Fibroblast of villous mesenchyme (primary cell): ENCODE measurements at places on chromosomes 11 and 22.
A peak's percentile ranks its signal among the peaks of the same experiment; 100 is the strongest.

DNA sequence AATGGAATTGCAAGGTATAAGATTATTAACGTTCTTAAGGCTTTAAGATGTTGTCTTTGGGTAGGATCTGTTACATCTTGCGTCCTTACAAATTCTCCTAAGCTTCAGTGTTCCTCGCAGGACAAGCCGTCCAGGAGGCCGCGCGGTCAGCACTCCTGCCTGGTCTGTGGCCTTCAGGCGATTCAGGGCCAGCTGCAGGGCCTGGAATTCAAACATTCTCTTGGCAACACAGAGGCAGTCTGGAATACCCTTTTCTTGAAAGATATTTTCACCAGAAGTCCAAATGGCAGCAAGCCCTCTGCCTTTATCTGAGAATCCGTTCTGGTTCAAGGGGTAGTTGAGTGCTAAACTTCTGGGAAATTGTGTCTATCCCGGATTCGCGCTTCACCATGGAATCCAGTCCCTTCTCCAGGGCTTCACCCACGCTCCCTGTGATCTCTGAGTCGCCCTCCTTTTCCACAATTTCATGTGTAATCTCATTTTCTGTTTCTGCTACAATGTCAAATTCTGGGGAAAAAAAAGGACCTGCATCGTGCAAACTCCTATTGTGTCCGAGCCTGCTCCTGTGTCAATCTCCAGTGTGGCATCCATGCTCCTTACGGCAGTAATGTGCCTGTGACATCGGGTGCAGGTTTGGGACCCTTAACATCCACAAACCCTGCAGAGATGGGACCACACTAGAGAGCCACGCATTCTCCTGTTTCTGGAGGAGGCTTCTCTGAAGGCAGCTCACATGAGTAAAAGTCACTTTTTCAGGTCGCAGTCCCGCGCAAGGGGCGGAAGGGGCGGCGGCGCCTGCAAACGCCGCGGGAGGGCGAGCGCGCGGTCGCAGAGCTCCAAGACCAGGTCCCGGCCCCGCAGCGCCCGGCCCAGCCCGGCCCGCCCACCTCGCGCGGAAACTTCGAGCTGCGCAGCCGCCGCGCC lies 25.4 kb upstream of the SORL1 start:
- no peak for DNase-seq

DNA sequence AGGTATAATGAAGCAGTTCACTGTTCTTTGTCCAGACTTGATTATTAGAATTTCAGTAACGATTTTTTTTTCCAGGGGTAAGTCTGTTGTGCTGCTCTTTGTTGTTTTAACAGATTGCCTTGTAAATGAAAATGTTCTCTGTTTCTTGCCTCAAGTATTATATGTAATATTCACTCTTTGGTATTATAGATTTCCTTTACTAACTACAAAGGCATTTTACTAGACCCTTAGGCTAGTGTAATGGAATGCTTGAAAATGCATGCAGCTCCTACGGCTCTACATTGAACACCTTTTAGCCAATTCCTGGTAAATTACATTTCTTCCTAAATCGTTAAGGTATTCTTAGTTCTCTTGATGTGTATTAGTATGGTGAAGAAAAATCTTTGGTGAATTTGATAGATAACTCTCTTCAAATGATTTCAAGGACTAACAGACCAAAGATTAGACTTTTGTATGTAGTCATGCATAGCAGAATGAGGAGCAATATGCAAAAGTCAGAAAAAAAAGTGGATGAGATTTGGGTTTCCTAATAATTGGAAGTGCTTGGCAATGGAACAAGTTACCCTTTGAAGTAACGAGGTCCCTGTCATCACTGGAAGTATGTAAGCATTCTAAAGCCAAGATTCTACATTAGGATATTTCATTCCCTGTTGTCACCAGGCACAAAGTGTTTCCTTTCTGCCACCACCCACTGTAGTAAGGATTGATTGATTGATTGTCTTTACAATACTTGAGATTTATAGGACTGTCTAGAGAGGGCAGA lies 113.1 kb downstream of the DBX1 start:
- DNase-seq: no peak

DNA sequence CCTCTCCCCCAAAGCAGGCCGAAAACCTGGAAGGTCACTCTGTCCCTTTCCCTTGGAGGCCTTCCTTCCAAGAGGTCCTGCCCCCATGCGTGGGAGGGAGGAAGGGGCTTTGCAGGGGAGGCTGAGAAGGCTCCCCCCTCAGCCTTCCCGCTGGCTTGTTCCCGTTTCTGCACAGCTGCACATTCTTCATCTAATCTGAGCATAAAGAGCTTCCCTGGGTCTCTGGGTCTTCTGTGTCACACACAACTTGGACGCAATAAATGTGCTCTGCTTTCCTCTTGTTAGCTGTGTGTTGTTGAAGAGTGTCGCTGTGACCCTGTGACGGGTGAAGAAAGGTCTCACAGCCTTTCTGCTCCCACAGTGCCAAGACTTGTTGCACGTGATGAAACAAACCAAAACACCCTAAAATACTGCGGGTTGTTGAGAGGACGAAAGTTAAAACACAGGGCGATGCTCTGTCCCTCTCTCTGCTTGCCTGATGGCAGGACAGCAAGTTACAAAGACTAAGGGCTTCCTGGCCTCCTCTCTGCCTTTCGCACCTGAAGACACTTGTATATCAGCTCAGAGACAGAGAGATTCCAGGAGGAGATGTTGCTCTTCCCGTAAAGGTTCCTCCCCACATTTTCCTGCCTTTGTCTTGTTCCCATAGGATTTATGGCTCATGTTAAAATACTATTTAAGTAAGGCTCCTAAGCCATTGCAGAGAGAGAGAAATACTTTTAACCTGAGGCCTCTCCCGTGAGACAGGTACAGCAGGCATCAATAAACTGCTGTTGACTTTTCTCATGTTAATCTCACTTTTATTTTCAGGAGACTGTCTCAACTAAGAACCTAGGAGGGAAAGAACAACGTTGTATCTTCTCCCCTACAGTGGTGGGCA lies 15.4 kb upstream of the IFITM3 start:
- DNase-seq: peak; percentile 76

- DNase-seq: no peak
Measured at GRCh38 chr11:40129266-40129665, 1330.2 kb downstream of the LRRC4C start.

GRCh38 chr11:103222806-103223205 lies 113.6 kb downstream of the DYNC2H1 start:
- DNase-seq: no peak

DNA sequence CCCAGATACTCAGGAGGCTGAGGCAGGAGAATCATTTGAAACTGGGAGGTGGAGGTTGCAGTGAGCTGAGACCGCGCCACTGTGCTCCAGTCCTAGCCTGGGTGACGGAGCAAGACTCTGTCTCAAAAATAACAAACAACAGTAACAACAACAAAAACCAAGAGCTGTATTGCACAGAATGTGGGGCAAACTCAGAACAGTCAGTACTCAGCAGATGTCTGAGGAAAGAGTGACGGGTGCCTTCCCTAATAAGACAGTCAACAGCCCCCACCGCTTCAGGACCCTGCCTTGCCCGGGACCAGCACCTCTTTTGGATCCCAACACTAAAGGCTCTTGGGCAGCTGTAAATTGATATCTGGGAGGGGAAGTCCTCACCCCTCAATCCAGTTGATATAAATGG lies 40.3 kb downstream of the RIBC2 start:
- DNase-seq: peak; percentile 54

DNA sequence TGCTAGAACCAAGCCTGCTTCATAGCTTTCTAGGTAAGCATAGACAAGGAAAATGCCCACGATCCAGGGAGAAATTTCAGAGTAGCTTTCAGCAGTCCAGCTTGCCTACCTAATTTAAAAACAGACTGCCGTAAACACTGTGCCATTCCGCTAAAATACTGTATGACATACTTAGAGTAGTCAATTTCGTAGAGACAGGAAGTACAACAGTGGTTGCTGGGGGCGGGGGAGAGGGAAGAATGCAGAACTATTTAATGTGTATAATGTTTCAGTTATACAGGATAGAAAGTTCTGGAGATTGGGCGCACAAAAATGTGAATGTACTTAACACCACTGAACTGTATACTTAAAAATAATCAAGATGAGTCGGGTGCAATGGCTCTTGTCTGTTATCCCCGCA lies 56.7 kb downstream of the C11orf58 start:
- DNase-seq: no peak

- DNase-seq: peak; percentile 23
Measured at GRCh38 chr11:3867209-3868091, 12.0 kb downstream of the STIM1 start.

GRCh38 chr11:61688365-61689163 lies 8.4 kb downstream of the DAGLA start:
- peak; percentile 72 for DNase-seq

DNA sequence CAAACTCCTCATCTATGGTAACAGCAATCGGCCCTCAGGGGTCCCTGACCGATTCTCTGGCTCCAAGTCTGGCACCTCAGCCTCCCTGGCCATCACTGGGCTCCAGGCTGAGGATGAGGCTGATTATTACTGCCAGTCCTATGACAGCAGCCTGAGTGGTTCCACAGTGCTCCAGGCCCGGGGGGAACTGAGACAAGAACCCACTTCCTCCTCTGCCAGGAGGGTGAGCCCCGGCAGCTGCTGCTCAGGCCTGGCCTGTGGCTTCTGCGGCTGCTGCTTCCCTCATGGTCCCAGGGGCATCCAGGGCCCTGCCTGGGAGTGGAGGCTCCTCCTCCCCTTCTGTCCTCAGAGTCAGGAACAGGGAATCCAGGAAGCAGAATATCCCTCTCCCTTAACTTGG lies 98.4 kb downstream of the ZNF280B start:
- no peak for DNase-seq

- DNase-seq: peak; percentile 20
Measured at GRCh38 chr22:42317008-42317407, 46.6 kb upstream of the TCF20 start.

DNA sequence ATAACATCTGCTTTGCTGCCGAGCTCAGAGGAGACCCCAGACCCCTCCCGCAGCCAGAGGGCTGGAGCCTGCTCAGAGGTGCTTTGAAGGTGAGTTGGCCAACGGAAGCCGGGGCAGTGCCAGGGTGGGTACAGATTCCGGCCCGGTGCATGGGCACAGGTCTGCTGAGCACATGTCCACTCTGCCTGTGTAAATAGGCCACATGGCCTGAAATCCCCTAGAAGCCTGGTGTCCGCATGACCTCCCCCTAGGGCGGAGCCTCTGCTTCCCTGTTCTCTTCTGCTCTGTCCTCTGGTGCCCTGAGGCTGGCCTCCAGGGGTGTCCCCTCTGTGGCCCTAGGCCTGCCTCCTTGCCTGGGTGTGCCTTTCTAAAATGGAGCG lies 19.6 kb upstream of the TXNRD2 start:
- DNase-seq: no peak

DNA sequence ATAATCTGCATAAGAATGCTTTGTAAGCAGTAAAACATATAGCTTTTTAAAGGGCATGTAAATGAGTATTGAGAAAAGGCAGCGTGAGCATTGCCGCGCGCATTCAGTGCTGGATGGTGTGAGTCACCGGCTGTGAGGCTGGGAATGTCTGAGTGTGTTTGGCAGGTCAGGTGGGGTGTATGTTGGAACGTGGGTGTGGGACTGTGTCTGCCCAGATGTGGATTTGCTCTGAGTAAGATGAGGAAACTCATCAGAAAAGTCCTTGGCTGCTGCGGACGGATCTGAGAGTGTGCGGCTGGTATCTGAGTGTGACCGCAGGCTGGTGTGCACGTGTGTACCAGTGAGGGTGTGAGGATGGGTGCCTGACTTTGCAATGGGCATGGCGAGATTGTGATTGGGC lies 66.2 kb upstream of the NECTIN1 start:
- peak; percentile 23 for DNase-seq

GRCh38 chr22:44758344-44758973 lies 6.1 kb downstream of the ARHGAP8 start:
- peak; percentile 44 for DNase-seq

- DNase-seq: no peak
Measured at GRCh38 chr11:113839842-113840241, 35.5 kb downstream of the USP28 start.

DNA sequence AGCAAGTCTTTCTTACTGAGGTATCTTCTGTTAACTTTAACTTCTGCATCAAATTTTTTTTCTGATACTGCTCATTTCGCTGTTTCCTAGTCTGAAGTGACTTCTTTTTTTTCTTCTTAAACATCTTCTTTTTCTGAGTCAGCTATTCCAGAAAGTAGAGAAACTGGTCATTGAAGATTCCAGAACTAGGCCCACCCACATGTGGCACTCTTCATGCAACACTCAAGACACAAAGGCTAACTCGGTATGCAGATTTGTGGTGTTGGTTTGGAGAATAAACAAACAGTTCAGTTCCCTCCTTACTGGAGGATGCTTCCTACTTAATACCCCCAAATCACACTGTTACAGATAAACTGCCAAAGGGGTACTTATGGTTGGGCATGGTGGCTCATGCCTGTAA lies 25.2 kb upstream of the MTCH2 start:
- DNase-seq: no peak

DNA sequence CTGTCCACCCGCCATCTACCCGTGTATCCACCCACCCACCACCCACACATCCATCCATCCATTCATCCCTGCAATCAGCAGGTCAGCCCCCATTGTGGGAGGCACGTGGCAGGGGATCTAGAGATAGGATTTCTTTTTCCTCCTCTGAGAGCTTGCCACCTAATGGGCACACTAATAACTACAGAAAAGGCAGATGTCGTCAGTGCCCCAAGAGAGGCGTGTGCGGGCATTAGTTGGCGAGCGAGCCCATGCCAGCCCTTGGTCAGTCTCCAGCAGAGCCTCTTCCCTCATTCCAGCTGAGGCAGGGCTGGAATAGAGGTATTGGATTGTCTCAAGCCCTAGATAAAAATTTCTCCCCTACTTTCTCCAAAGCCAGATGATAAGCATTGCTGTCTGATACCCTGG lies 9.7 kb downstream of the USP2 start:
- no peak for DNase-seq

GRCh38 chr11:87143641-87144040 lies 105.9 kb downstream of the TMEM135 start:
- DNase-seq: no peak

DNA sequence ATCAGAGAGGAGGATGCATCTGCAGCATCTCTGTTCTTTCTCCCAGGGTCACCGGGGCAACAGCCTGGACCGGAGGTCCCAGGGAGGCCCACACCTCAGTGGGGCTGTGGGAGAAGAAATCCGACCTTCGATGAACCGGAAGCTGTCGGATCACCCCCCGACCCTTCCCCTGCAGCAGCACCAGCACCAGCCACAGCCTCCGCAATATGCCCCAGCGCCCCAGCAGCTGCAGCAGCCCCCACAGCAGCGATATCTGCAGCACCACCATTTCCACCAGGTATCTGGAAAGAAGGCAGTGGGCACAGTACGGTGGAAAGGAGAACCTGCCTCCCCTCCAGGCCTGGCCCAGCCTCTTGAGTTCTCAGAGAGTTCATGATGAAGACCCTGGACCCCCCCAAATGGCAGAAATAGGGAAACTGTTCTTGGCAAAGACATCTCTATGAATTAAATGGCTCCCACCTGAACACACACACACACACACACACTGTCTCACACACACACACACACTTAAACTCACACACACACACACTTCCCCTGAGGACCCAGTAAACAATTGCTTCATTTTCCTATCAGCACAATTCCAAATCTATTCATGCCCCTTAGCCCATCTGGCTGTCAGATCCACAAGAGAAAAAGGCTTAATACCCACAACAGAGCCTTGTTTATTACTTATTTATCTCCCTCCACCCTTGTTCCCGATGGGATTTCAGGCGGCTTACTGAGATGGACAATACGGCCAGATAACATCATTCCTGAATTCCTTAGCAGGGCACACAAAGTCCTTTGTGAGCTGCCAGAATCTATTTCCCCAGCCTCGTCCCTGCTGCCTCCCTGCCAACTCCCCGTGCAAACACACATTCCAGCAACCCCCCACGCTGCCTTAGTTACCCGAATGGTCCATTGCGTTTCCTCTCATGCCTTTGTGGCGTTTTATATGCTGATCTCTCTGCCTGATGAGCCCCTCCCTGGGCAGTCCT lies 8.1 kb downstream of the TMA7B start:
- peak; percentile 19 for DNase-seq
